Kidney tubule cell (primary cell): ENCODE measurements at places on chromosomes 5 and 9.
A peak's percentile ranks its signal among the peaks of the same experiment; 100 is the strongest.

- DNase-seq, result no peak
These were observed 76.4 kb downstream of the HAPLN1 start for GRCh38 chr5:83644301-83644700.

- DNase-seq, result no peak
These were observed 19.5 kb downstream of the RAD1 start for GRCh38 chr5:34895641-34896419.

- no peak for DNase-seq
These were observed 181.5 kb downstream of the IRX2 start for GRCh38 chr5:2569774-2570542.

GRCh38 chr5:156824241-156824640 lies 25.9 kb upstream of the PPP1R2B start:
- DNase-seq, result no peak

- DNase-seq, result peak; percentile 36
These were observed 22.8 kb downstream of the FPGS start for GRCh38 chr9:127825319-127826051.

DNA sequence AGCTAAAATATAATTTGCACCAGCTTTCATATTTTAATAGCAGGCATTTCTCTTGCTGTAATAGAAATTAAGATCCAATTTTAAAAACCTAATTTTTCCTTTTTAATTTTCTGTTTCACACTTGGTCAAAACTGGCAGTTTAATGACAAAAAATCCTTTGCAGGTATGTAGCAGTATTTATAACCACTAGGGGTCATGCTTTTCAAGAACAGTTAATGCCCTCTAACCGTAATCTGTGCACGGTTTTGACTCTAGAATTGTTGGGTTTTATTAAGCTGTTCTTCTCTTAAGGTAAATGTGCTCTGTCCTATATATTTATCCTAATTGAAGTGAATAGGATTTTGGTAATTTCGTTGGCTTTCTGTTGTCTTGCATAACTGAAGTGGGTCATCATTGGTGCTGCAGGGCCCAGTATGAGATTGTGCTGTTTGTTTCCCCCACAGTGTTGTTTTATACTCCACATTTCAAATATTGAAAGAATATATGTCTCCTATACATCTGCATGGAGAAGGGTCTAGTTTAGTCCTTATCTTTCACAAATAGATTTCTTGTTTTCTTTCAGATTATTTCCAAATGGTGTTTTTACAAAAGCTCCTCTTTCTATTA lies 107.4 kb downstream of the SCAMP1 start:
- peak; percentile 44 for DNase-seq

GRCh38 chr5:40841068-40841805 lies at the start of gene CARD6:
CARD6 (plus strand) TSS chr5:40841367; CDS start chr5:40841383, 16 bp downstream.
- peak; percentile 57 for DNase-seq

DNA sequence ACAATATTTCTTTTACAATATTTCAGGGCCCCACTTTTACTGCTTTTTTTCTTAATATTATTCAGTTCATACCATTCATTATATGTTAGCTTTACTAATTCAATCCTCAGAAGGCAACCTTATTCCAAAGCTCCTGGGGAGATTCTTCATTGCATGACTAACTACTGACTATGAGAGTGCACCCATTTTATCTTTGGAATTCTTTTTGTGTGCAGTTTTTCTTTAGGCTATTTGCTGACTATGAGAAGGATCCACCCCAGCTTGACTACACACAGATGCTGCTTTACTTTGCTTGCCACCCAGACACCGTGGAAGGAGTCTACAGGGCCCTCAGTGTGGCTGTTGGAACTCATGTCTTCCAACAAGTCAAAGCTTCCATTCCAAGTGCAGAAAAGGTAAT lies 56.9 kb upstream of the IL7R start:
- peak; percentile 31 for DNase-seq

GRCh38 chr5:4995014-4995413 lies 145.1 kb upstream of the ADAMTS16 start:
- peak; percentile 76 for DNase-seq

GRCh38 chr5:159695741-159696294 lies 220.5 kb upstream of the ADRA1B start:
- no peak for DNase-seq
